ENCODE measurements at places on chromosomes 5 and 9.
A peak's percentile ranks its signal among the peaks of the same experiment; 100 is the strongest.

DNA sequence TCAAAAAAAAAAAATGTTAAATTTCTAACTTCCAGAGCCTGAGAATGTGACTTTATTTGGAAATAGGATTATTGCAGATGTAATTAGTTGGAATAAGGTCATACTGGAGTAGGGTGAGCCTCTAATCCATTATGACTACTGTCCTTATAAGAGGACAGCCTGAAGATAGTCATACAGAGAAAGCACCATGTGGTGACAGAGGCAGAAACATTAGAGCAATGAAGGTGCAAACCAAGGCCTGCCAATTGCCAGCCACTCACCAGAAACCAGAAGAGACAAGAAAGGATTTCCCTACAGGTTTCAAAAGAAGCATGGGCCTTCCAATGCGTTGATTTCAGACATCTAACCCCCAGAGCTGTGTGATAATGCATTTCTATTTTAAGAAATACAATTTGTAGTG lies 659.2 kb upstream of the CHD1 start:
- no peak for DNase-seq

- DNase-seq, result no peak
Measured at GRCh38 chr9:34884747-34885189, 73.3 kb upstream of the PHF24 start.

DNA sequence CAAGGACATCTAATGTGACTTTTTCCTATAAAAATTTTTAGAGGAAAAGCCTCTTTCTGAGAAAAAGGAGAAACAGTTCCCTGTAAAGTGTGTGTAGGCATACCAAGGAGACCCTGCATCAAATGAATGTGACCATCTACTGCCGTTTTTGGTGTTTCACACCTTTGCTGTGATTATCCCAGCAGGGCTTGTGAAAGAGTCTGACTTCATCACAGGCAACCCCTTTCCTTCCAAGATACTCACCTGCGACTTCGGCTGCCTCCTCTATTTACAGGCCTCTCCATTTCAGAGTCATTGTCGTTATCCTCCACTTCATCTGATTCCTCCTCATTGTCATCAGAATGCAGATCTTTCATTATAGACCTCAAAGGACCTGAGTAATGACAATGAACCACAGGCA lies 259.1 kb downstream of the MLLT3 start:
- no peak for DNase-seq

- DNase-seq, result no peak
Measured at GRCh38 chr9:3863686-3864085, 337.9 kb upstream of the RFX3 start.

GRCh38 chr5:167255926-167256325 lies 1035.5 kb upstream of the WWC1 start:
- DNase-seq, result no peak

DNA sequence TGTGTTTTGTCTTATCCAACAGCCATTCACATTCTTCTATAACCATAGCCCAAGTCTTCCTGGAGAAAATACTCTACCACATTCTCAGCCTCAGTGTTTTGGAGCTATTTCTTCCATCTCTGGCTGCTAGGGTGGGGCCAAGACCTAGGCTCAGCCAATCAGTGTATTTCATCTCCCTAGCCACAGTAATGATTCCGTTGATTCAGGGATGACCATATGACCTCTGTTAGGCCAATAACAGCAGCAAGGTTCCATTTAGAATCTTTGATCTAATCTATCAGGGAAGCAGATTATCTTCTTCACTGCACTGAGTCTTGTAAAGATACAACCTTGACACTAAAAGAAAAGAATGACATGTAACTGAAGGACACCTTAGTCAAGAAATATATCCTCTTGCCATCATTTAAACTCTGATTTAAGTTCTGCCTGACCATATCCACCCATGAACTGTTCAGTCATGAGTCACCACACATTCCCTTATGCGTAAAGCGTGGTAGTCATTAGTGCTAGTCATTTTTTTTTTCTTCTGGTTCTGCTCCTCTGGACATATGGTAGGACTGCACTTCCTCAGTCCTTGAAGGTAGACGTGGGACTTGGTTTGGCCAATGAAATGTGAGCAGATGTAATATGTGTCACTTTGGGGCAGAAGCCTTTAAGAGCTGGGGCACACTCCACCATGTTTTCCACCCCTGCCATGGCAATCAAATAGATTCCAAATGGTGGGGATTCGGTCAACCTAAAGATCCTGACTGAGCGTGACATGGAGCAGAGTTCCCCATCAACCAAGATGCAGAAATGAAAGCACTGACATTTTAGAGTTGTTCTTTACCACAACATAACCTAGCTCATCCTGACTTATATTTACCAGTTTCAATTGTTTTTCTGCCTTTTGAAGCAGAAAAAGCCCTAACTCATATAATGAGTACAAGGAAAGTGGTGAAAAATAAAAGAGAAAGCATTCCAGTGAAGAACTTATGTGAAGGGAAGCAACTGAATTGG lies 12.7 kb upstream of the PRELID2 start:
- DNase-seq, result no peak

DNA sequence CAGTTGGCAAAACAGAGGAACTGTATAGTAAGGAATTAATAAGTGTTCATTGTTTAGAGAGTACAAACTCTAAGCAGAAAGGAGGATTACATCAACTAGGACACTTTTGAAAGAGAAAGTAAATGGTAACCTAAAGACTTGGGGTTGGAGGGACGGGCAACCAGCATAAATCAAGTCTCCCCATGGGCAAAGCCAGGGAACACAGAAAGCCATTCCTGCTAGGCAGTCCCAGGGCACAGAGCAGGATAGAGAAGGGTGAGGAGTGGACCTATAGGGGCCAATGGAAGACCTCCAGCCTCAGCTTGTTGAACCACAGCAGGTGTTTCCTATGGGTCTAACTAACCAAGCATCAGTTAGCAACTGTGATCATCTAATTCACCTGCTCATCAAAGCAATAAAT lies 9.2 kb upstream of the ERAP1 start:
- DNase-seq, result no peak

GRCh38 chr5:72364171-72364570 lies 44.0 kb downstream of the PTCD2 start:
- no peak for DNase-seq

- no peak for DNase-seq
Measured at GRCh38 chr9:121598167-121598964, 53.1 kb upstream of the DAB2IP start.

GRCh38 chr9:37464006-37464405 lies 1.2 kb downstream of the ZBTB5 start:
- DNase-seq, result no peak

- no peak for DNase-seq
Measured at GRCh38 chr5:83731638-83732037, 11.0 kb upstream of the HAPLN1 start.

- peak; percentile 32 for DNase-seq
Measured at GRCh38 chr9:129270205-129270604, 92.1 kb upstream of the IER5L start.

GRCh38 chr5:140140435-140140834 lies 14.7 kb downstream of the IGIP start:
- no peak for DNase-seq

- no peak for DNase-seq
Measured at GRCh38 chr5:101720033-101720432, 576.1 kb downstream of the SLCO4C1 start.

- DNase-seq, result no peak
Measured at GRCh38 chr9:80131627-80132026, 559.9 kb downstream of the TLE4 start.

DNA sequence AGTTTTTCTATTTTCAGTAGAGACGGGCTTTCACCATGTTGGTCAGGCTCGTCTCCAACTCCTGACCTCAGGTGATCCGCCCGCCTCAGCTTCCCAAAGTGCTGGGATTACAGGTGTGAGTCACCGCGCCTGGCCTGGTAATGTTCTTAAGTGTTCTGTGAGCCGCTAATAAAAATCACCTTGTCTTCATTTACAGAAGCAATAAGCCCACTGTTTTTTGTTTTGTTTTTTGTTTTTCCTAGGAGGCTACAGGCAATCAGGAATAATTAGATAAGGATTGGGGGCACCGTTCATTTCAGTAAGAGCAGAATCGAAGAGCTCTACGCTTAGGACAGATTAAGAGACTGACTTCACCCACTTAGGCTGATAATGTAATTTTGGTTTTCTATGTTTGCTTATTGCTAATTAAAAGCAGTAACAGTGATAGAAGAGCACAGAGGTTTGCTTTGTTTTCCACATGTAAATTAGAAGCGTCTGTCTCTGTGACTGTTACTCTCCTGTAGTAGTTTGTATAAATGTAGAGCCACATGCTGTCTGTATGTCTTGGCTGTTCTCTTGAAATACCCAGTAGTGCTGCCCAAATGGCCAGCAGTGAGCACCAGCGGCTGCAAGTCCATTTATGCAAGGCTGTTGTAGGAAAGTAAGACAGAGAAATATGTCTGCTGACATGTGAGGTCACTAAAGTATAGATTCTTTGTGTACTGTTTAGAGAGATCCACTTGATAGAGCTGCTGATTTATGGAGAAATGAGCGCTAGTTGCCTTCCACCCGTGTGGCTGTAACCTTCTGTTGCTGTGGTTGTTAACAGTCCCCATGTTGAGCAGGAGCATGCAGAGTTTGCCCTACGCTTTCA lies 30.5 kb downstream of the TRIO start:
- DNase-seq, result no peak

DNA sequence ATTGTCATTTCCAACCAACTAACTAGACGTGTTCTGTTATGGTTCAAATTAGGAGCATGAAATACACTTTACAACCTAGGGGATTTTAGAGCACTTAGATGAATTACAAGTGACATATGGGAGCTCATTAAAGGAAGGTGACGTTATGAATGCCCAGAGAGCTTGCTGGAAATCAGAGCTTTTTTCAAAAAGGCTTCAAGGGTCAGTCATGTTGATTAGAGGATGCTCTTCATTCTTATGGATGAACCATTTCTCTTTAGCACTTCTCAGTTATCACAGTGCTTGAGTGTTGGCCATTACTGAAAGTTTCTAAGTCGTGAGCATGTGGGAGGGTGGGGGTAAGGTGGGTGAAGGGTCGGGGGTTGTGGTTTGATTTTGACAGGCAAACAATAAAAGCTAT lies 1245.5 kb upstream of the DMAC1 start:
- DNase-seq, result no peak

- DNase-seq, result no peak
Measured at GRCh38 chr5:169085636-169086035, 215.3 kb downstream of the SLIT3 start.

GRCh38 chr9:98846879-98847278 lies 39.4 kb downstream of the GALNT12 start:
- no peak for DNase-seq

- DNase-seq, result no peak
Measured at GRCh38 chr5:7842531-7842930, 8.4 kb downstream of the CFAP90 start.

DNA sequence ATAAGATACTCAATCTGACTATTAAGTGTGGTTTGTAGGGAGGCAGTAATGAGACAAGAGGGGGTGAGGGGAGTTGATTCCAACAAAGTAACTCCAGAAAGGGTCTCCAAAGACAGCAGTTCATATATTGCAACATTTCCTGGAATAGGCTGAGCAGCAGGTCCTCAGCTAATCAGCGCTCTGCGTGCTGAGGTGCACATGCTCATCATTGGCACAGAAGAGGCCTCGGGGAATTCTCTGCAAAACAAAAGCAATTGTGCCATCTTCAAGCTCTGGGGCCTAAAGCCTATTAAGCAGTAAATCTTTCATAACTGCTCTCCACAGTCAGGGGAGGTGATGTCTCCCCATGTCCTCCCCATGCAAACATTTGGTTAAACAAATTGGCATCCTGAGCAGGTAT lies 357.3 kb downstream of the SPOCK1 start:
- DNase-seq, result no peak

GRCh38 chr5:59259237-59259636 lies 634.3 kb downstream of the PDE4D start:
- DNase-seq, result no peak

- no peak for DNase-seq
Measured at GRCh38 chr5:173891308-173892116, 3.4 kb downstream of the CPEB4 start.

GRCh38 chr9:79196606-79197005 lies 375.2 kb upstream of the TLE4 start:
- no peak for DNase-seq

- no peak for DNase-seq
Measured at GRCh38 chr5:35047785-35048404, at the start of gene AGXT2. TSS of gene AGXT2 (minus strand) at chr5:35047949. CDS start at chr5:35047892, 57 bp downstream.

DNA sequence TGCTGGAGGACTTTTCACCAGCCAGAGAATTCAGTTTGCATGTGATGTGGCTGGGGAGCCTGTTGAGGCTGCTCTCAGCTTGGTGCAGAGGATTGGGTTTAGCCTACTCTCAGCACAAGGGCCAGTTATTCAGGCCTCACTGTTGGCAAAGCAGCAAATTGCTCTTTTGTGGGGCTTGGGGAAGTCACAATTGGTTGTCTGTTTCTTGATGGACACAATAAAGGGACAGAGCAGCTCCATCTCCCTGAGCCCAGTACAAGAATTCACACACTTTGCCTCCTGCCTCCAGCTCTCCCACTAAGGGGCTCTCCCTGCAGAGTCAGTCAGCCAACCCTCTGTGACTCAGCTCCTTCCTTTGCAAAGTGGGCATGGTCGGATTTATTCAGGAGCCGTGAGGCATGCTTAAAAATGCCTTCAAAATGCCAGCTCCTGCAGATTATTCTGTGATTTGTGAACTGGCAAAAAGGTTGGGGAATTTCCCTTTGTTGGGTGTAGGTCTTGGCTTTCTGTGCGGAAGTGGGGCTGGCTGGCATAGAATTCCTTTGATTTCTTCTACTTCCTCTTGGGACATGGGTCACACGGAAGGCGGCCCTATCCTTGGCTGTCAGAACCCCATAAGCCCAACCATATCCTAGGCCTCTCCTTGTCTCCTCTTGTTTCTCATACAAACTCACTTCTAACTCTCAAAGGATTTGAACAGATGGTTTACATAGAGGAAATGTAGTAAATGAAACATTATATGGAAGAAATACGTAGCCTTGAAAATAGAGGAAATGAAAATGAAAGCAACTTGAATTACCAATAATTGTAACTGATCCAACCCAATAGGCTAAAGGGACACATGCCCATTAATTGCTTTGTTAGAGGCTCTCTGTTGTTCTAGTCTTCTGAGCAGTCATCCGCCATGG lies 118.7 kb upstream of the CD180 start:
- no peak for DNase-seq

GRCh38 chr9:136309101-136309801 lies 5.4 kb upstream of the CCDC187 start:
- no peak for DNase-seq

GRCh38 chr5:52838326-52839015 lies 50.8 kb downstream of the ITGA1 start:
- no peak for DNase-seq
